ENCODE measurements at places on chromosomes 2 and 18.

DNA sequence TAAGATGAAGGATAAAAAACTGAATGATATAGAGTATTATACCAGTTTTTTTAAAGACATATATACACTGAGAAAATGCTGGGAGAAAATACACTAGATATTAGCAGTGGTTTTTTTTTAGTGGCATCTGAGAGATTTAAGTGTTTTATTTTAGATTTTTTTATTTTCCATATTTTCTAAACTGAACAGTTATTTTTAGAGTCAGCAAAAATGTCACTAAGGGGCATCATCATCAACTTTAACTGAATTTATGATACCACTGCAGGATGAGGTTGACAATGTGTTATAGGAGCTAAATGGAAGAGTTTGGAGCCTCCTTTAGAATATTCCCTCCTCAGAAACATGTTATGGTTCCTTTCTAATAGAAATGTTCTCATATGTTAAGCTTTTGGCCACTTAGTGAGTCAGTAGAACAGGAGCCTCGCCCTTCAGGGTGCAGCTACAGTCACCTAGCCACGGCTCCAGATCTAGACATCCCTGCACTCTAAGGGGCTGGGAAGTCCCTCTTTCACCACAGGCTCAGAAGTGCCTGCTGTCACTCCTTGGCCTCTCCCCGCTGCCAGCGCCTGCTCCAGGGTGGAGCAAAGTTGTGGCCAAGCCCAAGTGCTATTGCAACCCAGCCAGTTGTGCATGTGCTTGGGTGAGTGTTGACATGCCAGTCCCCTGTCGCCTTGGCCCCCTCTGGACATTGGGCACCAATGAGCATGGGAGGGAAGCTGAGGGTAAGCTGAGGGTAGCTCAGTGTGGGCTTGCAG lies 210.7 kb upstream of the RASGRP3 start:
- DNase-seq, result no peak

GRCh38 chr18:63965716-63966330 lies 4.1 kb upstream of the SERPINB8 start:
- DNase-seq, result no peak

- peak; percentile 52 for DNase-seq
Measured at GRCh38 chr2:218396688-218397462, 2.8 kb upstream of the CTDSP1 start.

GRCh38 chr2:194363878-194364277 lies 1293.1 kb upstream of the SLC39A10 start:
- DNase-seq, result no peak

- DNase-seq, result no peak
Measured at GRCh38 chr2:33457556-33458247, 18.7 kb upstream of the RASGRP3 start.

GRCh38 chr2:109736177-109736827 lies 57.8 kb upstream of the RGPD5 start:
- no peak for DNase-seq

GRCh38 chr2:30266051-30266621 lies 34.8 kb downstream of the LBH start:
- peak; percentile 36 for DNase-seq

- no peak for DNase-seq
Measured at GRCh38 chr2:23788100-23788499, 138.8 kb downstream of the ATAD2B start.

DNA sequence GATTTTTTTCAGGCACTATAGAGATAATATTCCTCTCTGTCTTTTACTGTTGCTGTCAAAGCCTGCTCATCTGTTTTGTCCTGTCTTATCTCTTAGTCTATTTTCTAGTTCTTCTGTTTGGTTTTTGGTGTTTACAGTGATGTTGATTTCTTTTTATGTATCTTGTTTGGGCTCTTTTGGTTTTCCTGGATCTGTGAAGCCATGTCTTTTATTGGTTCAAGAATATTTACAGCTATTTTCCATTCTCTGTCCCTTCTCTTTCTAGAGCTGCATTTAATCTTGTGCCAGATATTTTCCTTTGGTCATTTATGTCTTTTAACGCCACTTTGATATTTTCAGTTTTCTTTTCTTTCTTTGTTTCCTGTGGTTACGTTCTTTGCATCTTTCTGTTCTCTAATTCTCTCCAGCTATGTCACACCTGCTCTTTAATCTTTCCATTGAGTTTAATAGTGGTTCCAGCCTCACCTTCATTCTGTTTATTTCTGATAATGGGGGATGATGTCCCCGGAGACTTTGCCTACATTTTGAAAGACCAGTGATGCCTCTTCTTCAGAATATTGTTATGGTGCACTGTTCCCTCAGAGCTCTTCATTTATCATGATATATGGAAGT lies 32.0 kb downstream of the SMCHD1 start:
- no peak for DNase-seq

DNA sequence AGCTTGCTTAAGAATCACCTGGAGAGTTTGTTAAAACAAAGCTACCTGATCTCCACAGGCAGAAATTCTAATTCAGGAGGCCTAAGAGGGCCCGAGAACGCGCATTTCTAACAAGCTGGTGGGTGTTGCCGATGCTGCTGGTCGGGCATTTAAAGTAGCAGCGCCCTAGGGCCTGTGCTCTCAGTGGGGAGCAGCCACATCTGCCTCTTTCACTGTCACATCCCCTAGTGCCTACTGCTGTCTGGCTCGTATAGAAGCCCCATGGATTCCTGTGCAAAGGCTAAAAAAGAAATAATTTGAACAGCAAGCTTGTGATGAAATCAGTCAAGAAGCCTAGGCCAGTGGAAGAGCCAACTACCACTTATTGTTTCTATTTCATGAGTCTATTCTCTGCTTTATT lies 126.7 kb upstream of the SMIM21 start:
- DNase-seq, result no peak

- no peak for DNase-seq
Measured at GRCh38 chr2:78707776-78708386, 317.6 kb upstream of the REG3G start.

- DNase-seq, result no peak
Measured at GRCh38 chr2:143254110-143254509, 124.9 kb downstream of the ARHGAP15 start.

DNA sequence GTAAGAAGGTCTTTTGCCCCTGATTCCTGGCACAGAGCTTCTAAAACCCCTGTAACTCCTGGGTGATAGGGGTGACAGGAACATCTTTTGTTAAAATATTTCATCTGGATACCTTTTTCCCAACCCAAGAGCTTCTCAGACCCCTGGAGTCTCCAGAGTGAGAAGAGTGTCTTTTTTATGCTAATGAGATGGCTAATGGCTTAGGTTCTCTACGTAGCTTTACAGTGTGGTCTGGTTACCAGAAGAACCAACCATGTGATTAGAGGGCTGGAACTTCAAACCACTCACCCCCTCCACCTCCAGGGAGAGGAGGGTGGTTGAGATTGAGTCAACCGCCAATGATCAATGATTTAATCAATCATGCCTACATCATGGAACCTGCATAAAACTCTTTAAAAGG lies 16.2 kb upstream of the DCC start:
- DNase-seq, result no peak

- DNase-seq, result no peak
Measured at GRCh38 chr18:26442126-26442525, 106.2 kb downstream of the KCTD1 start.

GRCh38 chr18:37541517-37541916 lies 24.1 kb downstream of the CELF4 start:
- no peak for DNase-seq

GRCh38 chr2:121066526-121066925 lies 218.5 kb downstream of the TFCP2L1 start:
- no peak for DNase-seq

- no peak for DNase-seq
Measured at GRCh38 chr2:69171116-69171896, 158.3 kb downstream of the ANTXR1 start.

- no peak for DNase-seq
Measured at GRCh38 chr2:174247474-174248186, 702 bp downstream of the OLA1 start.

DNA sequence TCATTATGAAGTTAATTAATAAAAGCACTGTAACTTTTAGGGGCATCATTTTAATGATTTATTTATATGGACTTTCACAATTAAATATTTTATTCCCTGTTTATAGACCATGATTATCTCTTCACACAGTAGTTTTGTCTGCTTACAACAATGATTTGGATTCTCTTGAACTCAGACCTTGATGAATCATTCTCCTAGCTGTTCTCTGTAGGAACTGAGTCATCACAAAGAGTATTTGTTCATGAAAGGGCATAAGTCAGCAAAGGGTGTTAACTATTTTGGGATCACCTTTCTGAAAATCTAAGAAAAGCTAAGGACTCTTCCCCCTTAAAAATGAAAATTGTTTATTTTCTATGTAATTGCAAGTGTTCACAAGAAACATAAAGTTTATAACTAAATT lies 461.1 kb upstream of the UBE2E3 start:
- DNase-seq, result no peak

- no peak for DNase-seq
Measured at GRCh38 chr18:49515516-49515915, 28.5 kb upstream of the C18orf32 start.

DNA sequence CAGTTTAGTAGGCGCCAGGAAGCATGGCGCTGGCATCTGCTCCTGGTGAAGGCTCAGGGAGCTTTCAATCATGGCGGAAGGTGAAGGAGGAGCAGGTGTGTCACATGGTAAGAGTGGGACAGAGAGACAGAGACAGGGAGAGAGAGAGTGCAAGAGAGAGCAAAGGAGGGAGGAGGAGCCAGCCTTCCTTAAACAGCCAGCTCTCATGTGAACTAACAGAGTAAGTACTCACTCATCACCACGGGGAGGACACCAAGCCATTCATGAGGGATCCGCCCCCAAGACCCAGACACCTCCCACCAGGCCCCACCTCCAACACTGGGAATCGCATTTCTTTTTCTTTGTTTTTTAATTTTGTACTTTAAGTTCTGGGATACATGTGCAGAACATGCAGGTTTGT lies 40.8 kb upstream of the CLASP1 start:
- DNase-seq, result no peak

DNA sequence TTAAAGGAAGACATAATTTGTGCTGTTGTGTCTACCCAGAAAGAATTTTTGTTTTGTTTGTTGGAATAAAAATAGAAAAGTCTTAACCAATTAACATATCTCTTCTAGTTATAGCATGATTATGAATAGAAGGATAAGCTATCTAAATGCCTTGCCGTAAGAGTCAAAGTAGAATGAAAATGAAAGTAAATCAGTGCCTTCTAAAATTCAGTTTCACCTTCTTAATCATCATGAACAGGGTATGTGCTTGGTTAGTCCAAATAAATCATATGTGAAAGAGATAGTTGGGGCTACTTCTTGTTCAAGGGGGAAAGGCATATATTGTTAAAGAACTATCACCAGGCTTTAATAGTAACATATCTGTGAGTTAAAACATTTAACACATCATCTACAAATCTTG lies 91.5 kb downstream of the GULP1 start:
- no peak for DNase-seq

- DNase-seq, result no peak
Measured at GRCh38 chr2:19847486-19847885, 54.3 kb downstream of the TTC32 start.

DNA sequence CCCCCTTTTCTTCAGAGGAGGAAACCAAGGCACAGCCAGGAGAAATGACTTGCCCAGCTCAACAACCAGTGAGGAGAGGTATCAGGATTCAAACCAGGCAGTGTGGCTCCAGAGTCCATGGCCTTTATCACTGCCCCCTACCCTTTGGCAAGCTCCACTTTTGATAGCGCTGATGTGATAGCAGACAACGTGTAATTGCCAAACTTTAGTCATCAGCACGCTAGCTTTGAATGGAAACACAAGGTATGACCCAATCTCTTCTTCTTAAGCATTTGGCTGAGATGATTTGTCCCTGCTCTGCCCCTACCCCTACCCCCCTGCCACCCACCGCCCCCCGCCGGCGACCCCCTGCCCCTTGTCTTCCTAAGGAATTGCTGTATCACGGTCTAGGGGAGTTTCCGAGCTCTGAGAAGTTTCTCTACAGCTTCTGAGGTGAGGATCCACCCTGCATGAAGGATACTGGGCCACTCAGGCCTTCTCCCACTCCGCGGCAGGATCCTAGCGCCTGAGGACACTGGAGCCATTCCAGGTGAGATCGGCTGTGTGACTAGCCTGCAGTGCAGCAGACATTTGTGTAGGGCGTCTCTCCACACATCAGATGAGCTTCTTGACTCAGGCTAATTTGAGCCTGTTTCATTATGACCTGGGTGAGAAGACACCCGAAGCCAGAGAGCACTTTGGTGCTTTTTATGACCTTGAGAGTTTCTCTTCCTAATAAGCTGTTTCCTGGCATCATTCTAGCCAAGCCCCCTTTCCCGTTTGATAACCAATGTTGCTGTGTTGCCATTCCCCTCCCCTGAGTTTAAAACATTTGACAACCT lies 75.1 kb upstream of the MAP4K4 start:
- no peak for DNase-seq

DNA sequence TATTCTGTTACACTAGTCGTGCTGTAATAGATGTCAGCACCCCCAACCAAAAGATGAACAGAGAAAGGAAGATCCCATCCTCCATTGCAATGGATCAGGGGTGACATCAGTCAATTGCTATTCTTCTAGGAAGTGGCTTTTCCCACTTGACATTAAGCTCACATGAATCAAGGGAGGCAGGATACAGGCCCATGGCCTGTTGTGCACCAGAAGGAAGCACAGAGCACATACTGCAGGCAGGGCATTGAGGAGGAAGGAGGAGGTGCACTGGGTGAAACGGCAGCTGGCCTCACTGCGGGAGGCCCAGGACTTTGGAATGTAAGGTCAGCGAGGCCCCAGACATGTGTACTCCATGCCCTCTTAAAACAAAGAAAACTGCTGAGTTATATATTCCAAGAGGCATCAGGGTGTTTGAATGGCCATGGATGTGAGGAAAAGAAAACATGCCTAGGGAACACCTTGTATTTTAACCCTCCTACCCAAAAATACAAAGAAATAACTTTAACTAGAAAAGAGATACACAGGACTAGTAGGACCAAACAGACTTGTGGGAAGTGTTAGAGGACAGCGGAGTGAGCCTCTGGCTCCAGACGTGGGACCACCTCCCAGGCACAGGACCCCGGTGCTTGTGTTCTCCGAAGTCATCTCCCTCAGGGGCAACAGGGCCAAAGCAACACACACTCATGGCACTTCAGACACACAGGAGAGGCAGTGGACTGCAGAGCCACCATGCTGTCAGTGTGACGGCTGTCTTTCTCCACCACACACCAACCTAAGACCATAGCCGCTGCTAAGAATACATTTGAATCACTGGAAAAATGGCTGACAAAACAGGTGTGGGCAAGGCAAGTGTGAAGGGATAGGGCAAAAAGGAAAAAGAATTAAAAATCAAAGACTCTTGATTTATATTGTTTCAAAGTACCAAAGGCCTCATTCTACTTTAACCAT lies 51.4 kb upstream of the RIOK3 start:
- DNase-seq, result no peak

- no peak for DNase-seq
Measured at GRCh38 chr2:206920951-206921350, 18.4 kb upstream of the CPO start.

GRCh38 chr2:160377204-160377995 lies 116.2 kb downstream of the RBMS1 start:
- DNase-seq, result no peak

Data from stimulated activated CD8-positive, alpha-beta memory T cell treated with anti-CD3 and anti-CD28 coated beads, Interleukin-4, amount 100 ng/mL, for 1 hour (primary cell).